ENCODE measurements at places on chromosomes 1 and 21.

GRCh38 chr1:58456470-58456869, 90.1 kb downstream of the OMA1 start:
- no peak for DNase-seq

GRCh38 chr1:74641876-74642275, 31.7 kb downstream of the ERICH3 start:
- DNase-seq = no peak

DNA sequence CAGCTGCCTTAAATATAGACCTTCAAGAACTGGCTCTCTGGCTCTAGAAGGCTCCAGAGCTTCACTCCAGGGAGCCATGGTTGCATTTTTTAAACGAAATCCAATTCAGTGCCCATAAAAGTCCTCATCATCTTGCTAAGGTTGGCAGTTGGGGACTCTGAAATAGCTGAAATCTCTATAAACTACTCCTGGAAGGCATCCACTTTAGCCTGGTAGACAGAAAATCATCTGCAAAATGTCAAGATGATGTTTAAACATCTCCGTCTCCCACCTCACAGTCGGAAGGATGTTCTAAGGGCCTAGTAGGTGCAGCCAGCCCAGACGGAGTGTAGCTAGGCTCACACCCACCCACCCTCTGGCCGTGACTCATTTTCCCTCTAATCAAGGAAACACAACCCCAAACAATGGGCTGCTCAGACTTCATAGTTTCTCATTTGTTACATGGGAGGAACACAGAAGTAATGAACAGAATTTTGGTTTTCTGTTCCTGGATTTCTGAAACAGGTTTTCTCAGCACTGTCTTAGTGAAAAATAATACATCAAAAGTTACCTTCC, 235.4 kb upstream of the KAZN start:
- DNase-seq = no peak

- DNase-seq = no peak
These were observed 11.5 kb downstream of the SLC44A3 start for GRCh38 chr1:94831641-94832040.

DNA sequence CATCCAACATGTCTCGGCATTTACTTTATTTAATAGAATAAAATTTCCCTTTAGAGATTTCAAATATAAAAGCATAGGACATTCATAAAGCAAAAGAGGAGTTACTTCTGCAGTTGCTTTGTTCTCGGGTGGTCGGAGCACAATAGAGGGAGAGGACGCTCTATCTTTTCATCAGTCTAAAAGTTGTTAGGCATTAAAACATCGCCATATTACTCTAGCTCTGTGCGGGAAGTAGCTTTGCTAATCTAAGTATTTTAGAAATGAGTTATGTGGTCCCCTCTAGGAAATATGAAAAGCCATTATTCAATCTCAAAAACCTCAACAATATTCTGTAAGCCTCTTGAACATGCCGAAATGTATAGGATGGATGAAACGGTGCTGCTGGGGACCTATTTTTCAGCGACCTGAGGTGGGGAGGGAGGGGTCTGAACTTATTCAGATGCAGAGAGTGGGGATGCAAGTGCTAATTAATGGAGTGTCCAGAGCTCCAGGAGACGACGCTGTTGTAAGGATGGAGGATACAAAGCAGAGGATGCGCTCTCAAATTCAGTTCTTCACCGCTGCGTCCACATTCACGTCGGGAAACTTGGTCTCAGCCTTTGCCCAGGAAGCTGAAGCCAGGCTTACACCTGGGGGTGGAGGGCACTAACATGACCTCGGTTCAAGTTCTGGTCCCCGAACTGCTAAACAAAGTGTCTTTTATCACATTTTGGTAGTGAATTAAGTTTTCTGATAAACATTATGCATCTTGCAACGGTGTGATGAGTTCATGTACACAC, 6.3 kb downstream of the CDKN2C start:
- DNase-seq = no peak

- no peak for DNase-seq
These were observed 128.0 kb downstream of the ADAMTS1 start for GRCh38 chr21:26717146-26717739.

GRCh38 chr1:29475326-29475725, 239.0 kb downstream of the PTPRU start:
- DNase-seq = no peak

DNA sequence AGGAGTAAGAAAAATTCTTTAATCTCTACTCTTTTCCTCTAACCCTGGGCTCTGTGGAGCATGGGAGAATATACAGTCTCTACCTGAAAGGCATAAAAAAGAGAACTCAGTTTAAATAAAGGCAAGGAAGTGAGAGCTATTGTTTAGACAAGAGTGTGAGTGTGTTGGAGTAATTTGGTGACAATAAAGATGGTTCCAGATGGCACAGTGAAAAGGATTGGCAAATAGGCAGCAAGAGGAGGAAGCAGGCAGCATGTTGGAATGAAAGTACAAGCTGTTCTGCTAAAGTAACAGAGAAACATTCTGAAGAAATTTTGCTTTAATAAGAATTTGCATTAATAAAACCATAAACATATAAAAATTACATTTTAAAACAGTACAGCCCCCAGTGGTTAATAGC, 163.4 kb downstream of the DNM3 start:
- DNase-seq = no peak

DNA sequence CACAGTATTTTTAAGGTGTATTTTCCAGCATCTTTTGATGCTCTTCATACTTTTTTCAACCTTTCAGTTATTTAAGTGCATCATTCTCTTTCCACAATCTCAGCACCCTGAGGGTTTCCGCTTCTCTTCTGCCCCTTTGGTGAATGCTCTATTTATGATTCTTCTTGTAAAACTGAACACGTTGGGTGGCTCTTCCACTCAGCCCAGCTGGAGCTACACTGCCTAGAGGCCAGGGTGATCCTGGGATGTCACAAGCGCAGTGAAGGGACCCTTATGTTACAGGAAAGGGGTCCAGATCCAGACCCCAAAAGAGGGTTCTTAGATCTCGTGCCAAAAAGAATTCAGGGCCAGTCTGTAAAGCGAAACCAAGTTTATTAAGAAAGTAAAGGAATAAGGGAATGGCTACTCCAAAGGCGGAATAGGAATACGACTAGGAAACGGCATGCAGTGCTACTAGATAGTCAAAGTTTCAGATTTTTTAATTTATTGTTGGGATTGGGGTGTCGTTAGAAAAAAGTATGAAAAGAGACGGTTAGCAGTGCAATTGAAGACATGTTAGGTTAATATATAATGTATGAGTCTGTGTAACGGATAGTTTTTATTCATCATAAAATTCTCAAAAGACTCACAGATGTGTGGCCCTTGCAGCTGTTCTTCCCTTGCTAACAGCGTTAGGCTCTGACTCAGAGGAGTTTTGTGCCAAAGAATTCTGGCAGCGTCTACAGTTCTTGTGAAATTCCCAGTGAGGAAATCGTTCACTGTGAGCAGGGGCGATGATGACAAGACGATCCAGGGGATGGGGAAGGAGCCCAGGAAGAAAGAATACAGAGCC, 14.4 kb upstream of the ERVH48-1 start:
- peak; percentile 93 for DNase-seq

GRCh38 chr1:179441501-179441900, 75.7 kb downstream of the AXDND1 start:
- no peak for DNase-seq

DNA sequence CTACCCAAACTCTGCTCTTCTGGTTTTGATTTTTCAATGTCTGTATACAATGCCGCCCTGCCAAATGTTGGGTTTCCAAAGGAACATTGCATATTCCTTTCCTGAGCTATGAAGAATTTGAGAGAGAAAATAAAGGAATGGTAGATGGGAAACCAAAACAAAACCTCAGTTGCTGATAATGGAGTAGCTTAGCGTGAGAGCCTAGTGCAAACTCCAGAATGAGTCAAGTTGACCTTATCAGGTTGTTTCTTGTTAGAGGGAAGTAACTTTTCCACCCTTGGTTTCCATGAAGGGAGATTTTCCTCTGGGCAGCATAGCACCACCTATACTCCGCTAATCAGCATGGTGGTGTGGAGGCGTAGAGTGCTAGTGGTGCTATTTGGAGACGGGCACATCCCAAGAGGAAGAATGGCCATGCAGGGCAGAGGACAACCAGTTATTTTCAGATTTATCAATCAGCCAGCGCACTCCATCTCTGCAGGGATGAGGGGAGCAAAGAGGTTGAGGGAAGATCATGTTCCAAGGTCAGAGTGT, 51.6 kb downstream of the BACH1 start:
- no peak for DNase-seq

GRCh38 chr1:115980998-115981993, 5.0 kb downstream of the SLC22A15 start:
- DNase-seq = no peak

DNA sequence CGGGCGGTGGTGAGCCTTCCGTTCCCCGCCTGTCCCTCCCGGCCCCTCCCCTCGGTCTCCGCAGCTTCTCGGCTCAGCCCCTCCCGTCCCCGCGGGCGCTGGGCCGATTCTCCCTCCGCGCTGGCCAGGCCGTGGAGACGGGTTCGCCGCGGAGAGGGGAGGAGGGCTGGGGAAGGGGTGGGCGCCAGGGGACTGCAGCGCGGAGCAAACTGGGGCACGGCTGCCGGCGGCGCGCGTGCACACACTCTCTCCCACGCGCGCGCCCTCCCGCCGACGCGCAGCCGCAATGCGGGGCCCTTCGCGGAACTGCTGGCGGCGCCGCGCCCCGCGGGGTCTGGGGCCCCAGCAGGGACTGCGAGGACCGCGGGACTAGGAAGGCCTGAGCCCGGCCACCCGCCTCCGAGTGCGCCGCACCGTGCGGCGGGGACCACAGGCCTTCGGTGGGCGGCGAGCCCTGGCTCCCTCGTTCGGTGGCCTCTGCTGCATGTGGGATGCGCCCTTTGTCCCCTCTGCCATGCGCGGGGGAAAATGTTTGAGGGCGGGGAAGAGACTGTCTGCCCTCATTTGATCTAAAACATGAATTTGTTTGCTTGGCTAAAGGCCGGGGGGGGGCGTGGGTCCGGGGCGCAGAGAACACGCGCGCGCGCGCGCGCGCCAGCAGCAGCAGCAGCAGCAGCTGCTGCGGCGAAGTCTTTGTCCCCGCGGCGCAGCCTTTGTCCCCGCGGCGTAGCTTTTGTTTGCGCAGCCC, 90.7 kb upstream of the VAMP3 start:
- no peak for DNase-seq

- no peak for DNase-seq
These were observed 12.2 kb downstream of the NAV1 start for GRCh38 chr1:201551096-201551495.

DNA sequence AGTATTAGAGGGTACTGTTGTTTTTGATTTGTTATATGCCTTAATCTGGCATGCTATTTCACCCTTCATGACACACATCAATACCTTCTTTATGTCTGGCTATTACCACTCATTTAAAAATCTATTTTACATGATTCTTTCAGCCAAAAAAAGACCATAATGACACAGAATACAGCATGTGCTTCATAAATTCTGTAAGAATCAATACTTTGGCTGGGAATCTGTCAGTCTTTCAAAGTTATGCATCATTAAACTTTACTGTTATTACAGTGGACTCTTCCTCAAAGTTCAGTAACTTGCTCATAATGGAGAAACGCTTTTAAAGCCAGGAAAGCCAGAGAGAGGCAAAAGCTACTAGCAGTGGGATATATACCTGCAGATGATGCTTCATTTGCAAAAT, 247.2 kb upstream of the ADGRL2 start:
- no peak for DNase-seq

GRCh38 chr1:160244209-160244608, 18.1 kb downstream of the DCAF8 start:
- DNase-seq = no peak

DNA sequence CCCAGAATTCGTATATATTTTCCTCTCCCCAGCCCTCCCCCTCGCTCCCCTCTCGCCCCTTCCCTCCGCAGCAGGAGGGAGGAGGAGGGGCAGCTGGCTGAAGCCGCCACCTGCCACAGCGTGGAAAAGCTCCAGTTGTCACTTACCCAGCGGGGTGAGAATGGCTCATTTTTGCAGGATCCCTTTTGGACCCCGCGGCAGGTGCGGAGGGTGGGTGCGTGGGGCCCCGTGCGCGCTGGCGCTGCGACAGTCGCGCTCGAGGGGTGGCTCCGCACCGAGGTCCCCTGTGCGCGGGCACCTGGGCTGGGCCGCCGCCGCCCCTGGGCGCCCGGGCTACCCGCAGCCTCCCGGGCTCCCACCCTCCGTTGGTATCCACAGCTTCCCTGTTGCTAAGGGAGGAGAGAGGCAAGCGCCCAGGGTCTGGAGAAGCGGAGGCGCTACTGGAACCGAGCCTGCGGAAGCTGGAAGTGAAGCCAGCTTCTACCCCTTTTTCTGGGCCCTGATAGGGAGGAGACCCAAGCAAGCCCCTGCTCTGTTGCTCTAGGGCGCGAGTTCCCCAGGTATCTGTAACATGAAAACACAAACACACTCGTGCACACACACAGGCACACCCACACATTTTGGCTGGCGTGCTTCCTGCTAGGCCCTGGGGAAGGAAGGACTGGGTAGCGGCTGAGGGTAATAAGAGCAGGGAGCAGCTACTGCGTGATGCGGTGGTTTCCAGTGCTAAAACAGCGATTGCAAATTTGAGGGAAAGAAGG, at the start of gene ERICH3:
ERICH3 (minus strand) TSS at position 442 of the 761 bp plus-strand sequence; CDS start at position 169, 273 bp downstream.
- DNase-seq = no peak

GRCh38 chr1:69258842-69259241, 308.9 kb upstream of the LRRC7 start:
- no peak for DNase-seq

DNA sequence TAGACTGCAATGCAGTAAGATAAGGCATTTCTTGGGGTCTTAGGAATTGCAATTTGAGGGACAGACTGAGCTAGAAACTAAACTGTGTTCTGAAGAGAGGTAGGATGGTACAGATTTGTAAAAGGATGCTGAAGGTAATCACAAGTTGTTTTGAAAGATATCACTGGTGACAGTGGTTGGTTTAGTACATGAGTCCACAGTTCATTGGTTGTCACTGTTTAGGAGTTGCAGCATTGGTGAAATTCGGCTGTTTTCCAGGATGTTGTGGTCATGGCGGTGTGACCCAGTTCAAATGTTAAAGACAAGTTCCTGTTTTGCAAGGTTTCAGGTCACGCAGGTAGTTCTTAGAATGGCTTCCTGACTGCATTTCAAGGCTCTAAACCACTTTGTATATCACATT, 292.8 kb upstream of the B3GALT2 start:
- DNase-seq = no peak

GRCh38 chr1:161197560-161198193, 1.2 kb downstream of the ADAMTS4 start:
- no peak for DNase-seq

DNA sequence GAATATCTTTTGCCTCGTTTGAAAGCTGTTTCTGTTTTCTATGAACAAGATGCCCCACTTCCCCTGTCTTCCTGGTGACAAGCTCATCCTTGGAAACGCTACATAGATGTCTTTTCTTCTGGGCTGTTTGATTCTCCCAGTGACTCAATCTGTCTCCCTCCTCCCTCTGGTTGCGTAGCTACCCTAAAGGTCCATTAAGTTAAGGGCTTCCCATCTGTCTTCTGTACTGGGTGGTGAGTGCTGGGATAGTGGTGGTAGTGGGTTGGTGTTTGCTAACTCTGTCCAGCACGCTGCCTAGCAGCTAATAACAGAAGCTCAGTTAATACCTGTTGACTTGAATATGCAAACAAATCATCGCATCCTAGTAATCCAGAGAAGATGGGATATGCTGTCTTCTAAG, 50.2 kb upstream of the GCLM start:
- DNase-seq = no peak

Measured in vagina (tissue), 2 donors.